ENCODE measurements at places on chromosomes 6 and 20.

DNA sequence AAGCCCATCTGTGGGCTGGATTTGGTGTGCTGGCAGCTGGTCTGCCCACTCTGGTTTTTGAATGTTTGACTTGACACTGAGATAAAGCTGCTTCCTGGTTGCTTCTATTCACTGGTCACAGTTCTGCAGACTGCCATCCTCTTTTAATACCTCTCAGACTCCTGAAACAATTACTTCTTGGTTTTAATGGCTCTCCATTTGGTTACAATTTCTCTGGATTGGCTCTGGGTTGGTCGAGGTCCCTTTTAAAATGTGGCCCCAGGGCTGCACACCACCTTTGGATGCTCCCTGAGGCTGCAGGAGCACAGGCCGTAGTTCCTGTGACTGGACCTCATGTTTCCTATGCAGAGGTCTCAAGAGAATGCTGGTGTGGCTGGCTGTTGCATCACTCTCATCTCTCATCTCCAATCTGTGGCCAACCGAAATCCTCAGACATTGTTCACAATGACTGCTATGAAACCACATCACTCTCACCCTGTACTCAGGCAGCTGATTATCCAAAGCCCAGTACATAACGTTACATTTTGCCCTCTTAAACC is 98.5 kb downstream of the INSM1 start:
- DNase-seq = peak; percentile 96

- DNase-seq = no peak
These were observed 469.1 kb upstream of the RUNX2 start for GRCh38 chr6:44858998-44859397.

GRCh38 chr6:71766796-71767195 is 119.6 kb upstream of the RIMS1 start:
- DNase-seq = no peak

DNA sequence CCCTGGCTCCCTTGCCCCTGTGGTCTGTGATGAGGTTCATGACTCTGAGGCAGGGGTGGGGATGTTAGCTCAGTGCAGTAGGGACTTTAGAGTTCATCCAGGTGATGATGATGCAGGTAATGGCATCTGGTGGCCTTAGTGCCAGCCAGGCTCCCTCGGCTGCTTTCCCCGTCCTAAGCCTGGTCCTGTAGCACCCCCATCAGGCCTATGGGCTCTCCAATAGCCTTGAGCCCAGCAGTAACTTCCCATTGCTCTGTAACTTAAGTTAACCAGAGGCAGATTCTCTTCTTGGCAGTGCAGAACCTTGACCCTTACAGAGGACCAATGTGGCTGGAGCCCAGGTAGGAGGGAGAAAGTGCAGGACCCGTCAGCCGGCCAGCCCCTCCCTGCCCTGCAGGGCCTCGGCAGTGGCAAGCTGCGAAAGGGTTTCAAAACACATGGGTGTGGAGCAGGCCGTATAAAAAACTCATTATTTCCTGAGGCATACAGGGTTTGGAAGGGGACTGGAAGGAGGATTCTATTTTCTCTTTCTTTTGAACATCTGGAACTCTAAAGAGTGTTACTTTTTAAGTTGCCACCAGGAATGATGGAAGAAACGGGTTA is 406.9 kb downstream of the CDH26 start:
- DNase-seq = peak; percentile 18

DNA sequence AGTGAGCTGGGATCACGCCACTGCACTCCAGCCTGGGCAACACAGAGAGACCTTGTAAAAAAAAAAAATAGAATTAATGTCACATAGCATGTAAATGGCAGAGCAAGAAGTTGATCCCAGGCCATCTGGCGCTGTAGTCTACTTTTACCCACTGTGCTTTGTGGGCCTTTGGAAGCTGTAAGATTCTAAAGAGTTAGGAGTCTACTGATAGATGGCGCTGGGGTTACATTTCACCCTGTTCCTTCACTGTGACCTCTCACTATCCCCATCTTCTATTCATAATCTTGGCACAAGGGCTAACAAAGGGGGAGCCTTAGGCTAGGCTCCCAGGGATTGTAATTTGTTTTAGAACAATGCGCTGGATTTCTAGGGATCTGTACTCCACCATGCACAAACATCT is 24.4 kb downstream of the SIRPD start:
- DNase-seq = peak; percentile 70

GRCh38 chr20:3074812-3075211 is 3.4 kb downstream of the OXT start:
- no peak for DNase-seq

DNA sequence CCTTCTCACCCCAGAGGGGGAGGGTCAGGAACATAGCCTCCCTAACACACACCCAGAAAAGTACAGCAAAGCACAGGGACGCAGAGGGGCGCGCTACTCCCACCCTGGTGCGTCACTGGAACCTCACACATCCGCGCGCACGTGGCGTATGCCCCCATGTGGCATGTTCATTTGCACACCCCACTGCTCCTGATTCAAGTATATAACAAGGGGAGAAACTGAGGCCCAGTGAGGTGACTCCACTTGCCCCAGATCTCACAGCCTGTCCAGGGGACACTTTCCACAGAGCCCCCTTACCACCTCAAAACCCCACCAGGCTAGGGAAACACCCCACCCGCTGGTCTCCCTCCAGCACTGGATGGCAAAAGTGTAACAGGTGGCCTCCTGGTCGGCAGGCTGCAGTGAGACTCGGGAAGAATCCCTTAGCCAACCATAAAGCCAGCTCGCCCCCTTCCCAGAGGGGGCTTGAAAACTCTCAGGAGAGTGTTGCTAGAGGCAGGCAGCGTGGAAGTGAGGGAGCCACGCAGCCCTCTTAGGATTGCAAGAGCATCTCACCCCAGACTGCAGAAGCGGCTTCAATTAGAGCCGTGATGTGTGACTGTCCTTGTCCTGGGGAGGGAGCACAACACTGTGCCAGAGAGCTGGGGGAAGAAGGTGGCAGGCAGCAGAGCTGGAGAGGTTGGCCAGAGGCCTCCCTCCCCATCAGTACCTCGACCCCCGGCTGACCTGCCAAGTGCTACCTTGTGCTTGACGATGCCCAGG is at the start of gene GRM4:
TSS of gene GRM4 (minus strand) at position 67 of the 762 bp plus-strand sequence. CDS start 12,591 bp downstream, outside the sequence.
- DNase-seq = peak; percentile 41

DNA sequence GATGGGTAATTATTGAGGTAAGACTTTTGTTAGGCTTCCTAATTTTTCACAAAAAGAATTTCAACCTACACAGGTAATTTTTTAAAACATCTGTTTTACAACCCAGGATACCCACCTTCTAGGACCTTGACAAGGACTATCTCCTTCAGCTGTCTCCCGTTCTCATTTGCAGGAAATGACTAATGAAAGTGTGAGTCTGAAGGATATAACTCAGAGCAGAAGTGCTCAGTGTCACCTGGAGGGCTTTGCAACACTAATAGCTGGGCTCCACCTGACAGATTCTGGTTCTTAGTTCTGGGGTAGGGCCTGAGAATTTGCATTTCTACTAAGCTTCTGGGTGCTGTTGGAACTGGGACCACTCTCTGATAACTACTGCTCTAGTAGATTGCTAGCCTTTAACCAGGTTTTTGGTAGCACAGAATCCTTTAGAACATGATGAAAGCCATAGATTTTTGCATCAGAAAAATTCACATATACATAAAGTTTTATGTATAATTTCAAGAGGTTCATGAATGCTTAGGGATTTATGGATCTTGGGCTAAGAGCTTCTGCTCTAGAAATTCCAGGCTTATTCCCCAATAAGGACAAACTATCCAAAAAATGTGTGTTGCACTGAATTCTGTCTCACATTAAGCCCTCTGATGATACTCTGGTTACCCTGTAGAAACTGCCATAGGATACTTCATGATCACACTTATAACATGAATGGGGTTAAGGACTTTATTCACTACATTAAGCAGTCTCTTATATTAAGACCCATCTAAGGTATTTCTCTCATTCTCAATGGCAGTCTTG is 30.3 kb downstream of the AK9 start:
- DNase-seq = no peak
